ENCODE measurements at places on chromosomes 12 and 14.

DNA sequence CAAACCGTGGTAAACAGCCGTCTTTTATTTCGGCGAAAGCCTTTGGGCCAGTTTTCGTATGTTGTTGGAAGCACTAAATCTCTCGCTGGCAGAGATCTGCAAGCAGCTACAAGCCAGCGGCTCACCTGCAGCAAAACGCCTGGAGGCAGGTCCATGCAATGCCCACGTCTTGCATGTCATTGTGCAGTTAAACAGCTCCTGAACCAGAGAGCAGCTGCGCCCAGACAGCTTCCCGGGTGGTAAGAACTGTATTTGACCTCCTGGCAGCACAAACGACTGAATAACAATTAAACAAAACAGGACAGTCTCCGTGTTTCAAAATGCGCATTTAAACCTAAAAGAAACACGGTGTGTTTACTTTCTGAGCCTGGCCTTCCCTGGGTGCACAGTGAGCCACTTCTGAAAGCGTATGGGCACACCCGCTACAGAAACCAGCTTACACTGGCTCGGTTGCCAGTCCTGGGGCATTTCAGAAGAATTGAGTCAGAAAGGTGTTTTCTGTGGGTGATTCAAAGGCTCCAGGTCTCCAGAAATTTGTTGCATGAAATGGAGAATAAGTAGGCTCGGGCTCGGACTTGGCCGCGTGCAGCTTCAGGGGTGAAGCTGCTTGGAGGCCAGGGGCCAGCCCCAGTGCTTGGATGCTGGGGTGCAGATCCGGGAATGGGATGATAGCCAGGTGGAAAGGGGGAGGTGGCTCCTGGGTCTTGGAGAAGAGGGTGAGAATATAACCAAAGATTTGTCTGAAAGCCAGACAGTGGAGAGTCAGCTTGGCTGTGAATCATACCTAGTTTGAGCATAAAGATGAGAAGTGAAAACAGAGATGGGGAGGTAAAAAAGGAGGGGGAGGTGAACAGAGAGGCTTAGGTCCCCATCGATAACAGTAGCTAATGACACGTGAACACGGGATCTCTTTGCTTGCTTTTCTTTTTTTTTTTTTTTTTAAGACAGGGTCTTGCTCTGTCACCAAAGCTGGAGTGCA is 24.9 kb upstream of the FZD10 start:
- DNase-seq = peak; percentile 54

GRCh38 chr14:95174184-95174792 is 17.0 kb upstream of the DICER1 start:
- no peak for DNase-seq

DNA sequence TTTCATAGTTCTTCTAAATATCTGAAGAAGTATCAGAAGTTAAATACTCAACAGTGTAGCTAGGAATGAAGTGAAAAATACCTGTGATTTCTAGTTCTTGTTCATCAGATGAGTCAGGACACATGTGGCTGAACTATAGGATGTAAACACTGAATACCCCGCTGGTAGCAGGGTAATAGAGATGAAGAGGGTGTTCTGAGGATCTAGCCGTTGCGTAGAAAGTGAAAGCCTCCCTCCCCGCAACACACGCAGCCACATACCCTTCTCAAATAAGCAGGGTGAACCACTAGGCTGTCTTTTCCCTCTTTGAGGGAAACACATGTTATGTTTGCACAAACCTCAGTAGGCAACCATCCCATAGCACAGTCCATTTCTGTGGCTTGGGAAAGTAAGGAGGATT is 16.4 kb upstream of the RNASE12 start:
- DNase-seq = no peak

GRCh38 chr12:68281322-68282077 is 28.1 kb upstream of the IL22 start:
- DNase-seq = no peak

DNA sequence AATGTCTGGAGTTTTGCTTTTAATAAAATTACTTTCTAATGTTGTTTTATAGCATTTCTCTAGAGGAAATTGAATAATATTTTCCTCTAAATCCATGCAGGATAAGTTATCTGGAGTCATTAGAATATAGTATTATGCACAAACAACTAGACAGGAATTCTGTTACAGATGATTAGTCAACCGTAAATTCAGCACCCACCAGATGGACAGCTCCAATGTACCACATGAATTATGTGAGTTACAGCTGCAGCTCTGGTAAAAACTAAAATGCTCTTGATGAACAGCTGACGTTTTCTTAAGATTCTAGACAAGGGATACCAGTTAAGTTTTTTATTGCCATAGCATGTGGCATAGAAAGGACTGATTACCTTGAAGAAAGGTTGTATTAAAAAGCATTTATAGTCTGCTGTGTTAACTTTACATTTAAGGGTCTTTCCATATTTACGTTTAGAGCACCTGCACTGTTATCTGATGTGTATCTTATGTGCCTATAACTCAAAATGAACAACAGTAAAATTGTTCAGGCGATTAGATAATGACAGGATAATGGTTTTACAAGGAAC is 321.4 kb upstream of the LRFN5 start:
- peak; percentile 4 for DNase-seq

DNA sequence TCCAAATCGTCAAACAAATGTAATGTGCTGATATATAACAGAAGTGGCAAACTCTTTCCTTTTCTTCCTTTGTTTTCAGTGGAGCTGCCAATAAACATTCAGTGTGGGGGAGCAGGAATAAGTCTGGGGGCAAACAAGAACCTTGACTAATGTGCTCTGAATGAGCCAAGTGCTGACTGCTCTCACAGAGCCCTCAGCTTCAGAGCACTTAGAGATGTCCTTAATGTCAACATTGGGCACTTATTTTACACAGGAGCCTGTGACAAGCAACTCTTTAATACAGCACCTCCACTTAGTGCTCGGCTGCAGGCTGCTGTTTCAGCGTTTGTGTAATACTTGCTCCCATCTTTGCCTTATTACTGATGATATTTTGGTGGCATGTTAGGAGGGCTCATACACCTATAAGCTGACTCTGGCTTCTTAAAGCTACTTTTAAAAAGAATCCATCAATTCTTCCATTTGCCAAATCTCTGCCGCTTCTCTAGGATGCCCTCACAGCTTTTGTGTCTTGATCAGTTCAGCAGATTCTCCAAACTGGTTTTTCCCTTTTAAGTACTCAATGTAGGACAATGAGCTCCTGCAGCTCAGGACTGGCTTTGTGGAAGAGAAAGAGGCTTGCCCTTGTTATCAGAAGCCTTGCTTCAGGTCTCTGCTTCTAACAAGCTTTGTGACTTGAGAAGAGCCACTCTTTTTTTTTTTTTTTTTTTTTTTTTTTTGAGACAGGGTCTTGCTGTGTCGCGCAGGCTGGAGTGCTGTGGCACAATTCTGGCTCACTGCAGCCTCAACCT is 206.6 kb downstream of the MON2 start:
- no peak for DNase-seq

GRCh38 chr12:110583137-110584059 is at the start of gene PPTC7:
Gene PPTC7 (minus strand): TSS chr12:110583318. CDS start chr12:110583031, 287 bp downstream.
- peak; percentile 93 for DNase-seq

- DNase-seq = no peak
Measured at GRCh38 chr12:103858335-103858734, 17.3 kb upstream of the NT5DC3 start.

DNA sequence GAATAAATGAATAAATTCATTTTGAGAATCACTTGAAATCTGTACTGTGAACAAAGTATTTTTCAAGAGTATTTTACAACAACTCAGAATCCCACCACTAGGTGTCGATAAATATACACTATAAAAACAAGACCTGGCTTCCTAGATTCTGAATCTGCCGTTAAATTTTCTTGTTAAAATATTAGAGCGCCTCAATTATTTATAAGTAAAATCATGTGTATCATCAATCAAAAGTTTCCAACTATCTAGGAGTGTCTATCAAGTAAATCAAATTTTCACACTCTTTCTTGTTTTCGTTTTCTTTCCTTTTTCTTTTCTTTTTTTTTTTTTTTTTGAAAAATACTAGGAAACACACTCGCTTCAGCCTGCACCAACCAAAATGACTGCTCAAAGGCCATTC is 179.2 kb upstream of the DCN start:
- no peak for DNase-seq

GRCh38 chr14:61561657-61562276 is 133.5 kb upstream of the HIF1A start:
- no peak for DNase-seq

- no peak for DNase-seq
Measured at GRCh38 chr14:72186523-72186922, 254.3 kb downstream of the RGS6 start.

DNA sequence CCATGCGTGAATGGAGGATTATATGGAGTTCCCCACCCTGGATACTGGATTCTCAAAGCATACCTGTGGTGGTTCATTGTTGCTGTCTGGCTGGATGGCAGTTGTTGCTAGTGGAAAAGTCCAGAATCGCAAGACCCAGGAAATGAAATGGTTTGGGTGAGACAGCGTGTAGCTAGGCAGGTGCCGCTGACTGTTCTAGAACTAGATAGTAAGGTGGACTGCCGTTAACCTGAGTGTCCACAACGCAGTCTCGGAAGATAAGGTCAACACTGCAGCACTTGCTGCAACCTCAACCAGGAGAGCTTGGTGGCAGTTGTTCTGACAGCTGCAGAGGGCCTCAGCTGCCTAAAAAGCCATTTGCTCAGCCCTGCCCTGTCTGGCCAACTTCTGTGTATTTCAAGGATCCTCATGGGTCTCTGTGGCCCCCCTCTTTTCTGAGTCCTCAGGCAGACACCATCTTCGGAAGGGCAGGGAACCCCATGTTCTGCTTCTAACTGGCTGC is 15.5 kb upstream of the IRF2BPL start:
- DNase-seq = no peak

DNA sequence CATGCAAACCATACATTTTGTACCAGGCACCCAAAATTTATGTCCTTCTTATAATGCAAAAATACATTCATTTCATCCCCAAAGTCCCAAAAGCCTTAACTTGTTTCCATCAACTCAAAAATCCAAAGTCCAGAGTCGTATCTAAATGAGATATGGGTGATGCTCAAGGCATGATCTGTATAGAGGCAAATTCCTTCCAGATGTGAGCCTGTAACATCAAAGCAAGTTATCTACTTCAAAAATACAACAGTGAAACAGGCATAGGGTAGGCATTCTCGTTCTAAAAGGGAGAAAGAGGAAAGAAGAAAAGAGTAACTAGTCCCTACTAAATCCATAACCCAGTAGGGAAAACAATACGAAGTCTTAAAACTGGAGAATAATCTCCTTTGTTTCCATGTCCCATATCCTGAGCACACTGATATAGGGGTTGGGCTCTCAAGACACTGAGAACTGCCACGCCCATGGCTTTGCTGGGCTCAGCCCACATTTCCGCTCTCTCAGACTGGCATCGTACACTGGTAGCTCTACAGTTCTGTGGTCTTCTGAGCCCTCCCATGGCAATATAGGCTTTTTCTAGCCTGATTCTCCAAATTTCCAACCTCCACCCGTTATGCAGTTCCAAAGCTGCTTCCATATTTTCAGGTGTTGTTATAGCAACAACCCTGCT is 232.8 kb downstream of the TMTC2 start:
- no peak for DNase-seq

- DNase-seq = no peak
Measured at GRCh38 chr14:34993426-34993825, 10.6 kb downstream of the SRP54 start.

DNA sequence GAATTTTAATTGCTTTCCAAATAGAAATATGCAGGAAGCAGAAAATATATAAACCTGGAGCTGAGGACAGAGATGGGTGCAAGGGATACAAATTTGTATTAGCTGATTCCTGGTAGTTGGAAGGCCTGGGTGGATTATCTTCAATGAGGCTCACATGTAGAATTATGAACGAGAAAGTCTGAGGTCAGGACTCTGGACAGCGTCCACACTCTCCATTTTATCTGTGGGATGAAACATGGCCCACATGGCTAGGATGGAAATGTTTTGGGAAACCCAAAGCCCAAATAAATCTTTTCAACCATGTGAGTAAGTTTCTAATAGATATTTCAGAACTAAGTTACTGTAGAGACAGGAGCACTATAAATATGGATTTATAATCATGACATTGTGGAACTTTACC is 256.1 kb downstream of the APAF1 start:
- DNase-seq = no peak

GRCh38 chr12:123100450-123100849 is 50.4 kb downstream of the PITPNM2 start:
- no peak for DNase-seq

DNA sequence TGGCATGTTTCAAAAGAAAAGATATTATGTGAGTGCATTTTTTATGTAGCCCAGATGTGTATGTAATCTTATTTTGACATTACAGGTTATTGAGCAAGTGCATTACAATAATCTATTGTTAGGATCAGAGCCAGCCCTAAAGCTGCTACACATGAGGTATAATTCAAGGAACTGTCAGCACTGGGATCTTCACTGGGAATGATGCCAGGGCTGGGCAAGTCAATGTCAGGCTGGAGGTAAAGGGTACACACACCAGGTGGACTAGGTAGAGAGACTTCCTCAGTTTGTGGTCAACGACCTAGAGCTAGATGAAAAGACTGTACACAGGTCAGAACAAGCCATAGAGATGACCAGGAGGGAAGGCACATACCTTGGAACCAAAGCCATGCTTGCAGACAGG is 15.4 kb downstream of the TRIM9 start:
- DNase-seq = no peak

GRCh38 chr12:11986165-11986564 is 84.6 kb upstream of the BCL2L14 start:
- DNase-seq = no peak

DNA sequence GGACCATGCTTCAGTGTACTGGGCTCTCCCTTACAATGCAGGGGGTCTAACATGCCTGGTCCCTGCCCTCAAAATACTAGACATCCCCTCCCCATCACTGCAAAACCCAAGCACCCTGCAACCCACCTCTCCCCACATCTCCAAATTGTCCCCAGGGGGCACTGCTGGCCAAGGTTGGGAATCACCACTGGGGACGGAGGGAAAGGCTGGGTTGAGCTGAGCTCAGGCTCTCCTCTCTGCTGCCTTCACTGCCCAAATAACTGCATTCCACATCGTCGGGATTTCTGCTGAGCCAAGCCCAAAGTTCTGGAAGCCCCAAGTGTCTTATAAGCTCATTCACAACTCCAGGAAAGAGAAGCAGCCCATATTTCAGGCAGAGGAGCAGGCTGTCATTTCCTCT is 69.6 kb downstream of the NT5DC3 start:
- DNase-seq = peak; percentile 8

GRCh38 chr14:22558221-22558913 is 30.7 kb downstream of the DAD1 start:
- DNase-seq = no peak

DNA sequence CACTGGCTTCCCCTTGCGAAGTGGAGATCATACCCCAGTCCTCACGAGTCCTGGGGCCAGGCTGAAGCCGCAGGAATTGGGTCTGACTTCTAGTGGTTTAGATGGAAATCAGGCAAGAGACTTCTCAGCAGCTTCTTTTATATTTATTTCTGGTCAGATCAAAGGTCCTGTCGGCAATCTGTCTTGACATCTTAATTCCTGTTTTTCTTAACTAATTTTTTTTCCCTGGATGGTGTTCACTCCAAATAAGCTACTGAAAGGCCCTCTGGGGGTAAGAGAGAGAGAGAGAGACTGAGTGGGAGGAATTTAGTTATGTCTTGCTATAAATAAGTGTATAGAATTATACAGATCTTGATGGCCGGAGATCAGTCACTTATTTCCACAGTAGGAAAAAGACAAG is 698.7 kb upstream of the TBX3 start:
- no peak for DNase-seq

GRCh38 chr12:56630180-56630632 is at the start of gene BAZ2A:
Gene BAZ2A (minus strand): TSS chr12:56630326. CDS start chr12:56617530, 12,796 bp downstream.
- peak; percentile 38 for DNase-seq
